A549 treated with GW870086 at 1 μM for 4 hours (cell line): ENCODE measurements at places on chromosomes 3 and 15. TPM values are rescaled to one million over a fixed set of nuclear protein-coding genes. Genes with fewer than 3 reads are reported as not detected.

NKIRAS1 gene
- 8.4 to 10.4 TPM (median 8.9 TPM) in 5 replicates for total RNA-seq

WWTR1 gene
- 126 to 150 TPM (median 147 TPM) in 5 replicates for total RNA-seq

P2RY13 gene
- total RNA-seq: not detected in 5 replicates

ROPN1 gene
- total RNA-seq: not detected in 5 replicates

DNASE1L3 gene
- total RNA-seq: 0.35 TPM in 1 of 5 replicates, not detected in the others

TM6SF1 gene
- 0.09 to 0.35 TPM (median 0.11 TPM) in 4 of 5 replicates, not detected in the other for total RNA-seq

SAMMSON gene
- total RNA-seq: not detected in 5 replicates

ACTRT3 gene
- 2.4 to 3.4 TPM (median 3.1 TPM) in 5 replicates for total RNA-seq

CGNL1 gene
- total RNA-seq: 0.58 to 0.78 TPM (median 0.69 TPM) in 5 replicates

RUVBL1 gene
- total RNA-seq: 95.1 to 103 TPM (median 102 TPM) in 5 replicates

GOLGA6L7 gene
- not detected in 5 replicates for total RNA-seq

MINDY4B gene
- not detected in 5 replicates for total RNA-seq
